D341Med (cell line): ENCODE measurements at places on chromosomes 3 and 15.

DNA sequence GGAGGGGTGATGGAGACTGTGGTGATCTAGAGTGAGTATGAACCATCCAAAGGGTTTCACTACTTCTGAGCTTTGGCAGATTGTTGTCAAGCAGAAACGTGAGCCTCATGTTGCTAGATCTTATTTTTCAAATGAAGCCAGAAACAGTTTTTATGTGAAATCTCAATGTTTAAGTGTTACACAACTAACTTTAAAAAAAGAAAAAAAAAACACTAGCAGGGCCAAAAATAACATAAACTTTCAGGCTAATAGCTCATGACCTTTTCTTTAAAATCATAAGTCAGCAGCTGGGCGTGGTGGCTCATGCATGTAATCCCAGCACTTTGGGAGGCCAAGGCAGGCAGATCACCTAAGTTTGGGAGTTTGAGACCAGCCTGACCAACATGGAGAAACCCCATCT lies 2.1 kb upstream of the HTR3D start:
- DNase-seq = no peak

- peak; percentile 57 for DNase-seq
These were observed 27.0 kb upstream of the POLG start for GRCh38 chr15:89361451-89362202.

DNA sequence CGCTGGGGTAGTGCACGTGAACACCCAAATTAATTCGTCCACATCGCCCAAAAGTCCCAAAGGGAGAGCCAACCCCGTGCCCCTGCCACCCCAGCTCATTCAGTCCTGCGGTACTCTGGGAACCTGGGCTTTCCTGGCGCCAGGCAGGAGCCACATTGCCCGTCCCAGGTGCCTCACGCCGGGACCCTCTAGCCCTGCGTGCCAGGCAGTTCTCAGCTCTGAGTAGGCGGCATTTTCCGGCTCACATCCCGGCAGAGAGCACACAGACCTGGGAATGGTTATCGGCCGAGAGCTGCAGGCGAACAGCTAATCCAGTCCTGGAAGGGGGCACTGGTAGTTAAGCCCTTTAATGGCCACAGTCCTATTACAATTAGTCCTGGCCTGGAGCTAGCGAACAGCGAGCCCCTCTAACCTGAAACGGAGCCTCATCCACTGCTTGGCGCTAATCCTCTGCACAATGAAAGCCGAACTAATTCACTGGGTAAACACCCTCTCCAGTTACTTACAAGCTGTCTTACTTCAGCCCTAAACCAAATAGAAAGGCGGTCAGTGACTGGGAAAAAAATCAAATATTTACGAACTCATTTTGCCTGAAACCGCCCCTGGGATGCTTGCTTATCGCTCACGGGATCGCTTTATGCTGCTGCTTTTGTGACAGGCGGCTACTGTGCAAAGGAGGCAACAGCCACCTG lies 254.6 kb upstream of the SOX14 start:
- DNase-seq = no peak

GRCh38 chr3:164209363-164209762 lies 868.9 kb downstream of the SI start:
- no peak for DNase-seq

- DNase-seq = no peak
These were observed 60.3 kb downstream of the NOX5 start for GRCh38 chr15:69074843-69075224.

DNA sequence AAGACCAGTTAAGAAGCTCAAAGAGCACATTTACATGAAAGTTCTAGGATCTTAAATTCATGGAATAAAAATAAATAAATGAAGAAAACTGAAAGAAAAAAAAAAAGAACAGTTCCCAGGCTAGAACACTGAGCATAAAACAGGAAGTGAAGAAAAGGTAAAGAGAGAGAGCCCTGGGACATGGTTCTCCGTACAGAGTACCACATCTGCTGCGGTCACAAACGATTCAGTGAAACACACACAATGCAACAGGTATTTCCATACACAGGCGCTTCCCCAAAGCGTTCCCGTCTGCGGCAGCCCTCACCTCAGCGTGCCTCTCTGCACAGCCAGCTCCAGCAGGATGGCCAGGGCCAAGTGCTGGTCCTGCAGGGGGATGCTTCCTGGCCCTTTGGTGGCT lies 49.4 kb downstream of the HERC2 start:
- no peak for DNase-seq

DNA sequence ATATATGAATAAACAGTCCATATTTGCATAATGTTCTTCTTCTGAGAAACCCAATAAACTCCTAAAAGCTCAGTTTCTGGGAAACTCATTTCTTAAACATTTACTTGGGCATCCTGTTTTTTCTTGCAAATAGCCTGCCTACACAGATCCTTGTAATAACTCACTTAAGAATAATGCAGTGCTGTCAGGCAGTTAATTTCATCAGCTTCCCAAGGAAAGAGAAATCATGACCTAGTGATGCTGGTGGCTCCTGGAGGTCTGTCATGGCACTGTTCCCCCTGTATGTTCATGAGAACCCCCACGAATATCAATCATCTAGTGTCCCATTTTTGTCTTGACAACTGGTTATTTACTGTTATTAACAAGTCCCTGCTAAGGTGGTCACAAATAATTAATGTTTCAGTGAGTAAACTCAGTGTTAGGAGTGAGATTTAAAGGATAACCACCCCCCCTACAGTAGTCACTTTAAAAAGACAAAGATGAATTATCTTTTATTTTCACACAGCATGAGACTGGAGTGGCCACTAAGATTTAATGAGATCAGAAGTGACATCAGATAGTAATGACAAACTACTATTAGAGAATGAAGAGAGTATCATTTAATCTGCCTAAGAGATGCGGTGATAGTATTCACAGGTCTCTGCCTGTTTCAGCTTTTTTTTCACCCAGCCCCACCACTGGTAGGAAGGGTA lies 279.5 kb upstream of the NECTIN3 start:
- DNase-seq = no peak

DNA sequence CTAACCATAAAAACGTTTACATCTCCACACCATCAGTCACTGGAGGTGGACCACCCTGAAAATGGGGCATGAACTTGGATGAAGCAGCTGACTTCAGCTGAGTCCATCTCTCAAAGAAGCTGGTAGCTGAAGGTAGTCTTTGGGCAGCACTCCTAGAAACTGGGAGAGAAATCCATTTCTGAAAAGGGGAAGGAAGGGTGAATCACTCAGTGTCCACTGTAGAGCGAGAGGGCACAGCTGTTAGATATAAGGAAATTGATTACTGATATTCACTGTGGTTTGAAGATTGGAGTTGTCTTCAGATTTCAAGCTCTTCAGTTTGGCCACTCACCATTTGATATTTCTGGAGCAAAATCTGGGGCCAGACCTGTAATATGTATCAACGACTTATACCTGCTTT lies 499.0 kb upstream of the UBE2E2 start:
- DNase-seq = no peak

DNA sequence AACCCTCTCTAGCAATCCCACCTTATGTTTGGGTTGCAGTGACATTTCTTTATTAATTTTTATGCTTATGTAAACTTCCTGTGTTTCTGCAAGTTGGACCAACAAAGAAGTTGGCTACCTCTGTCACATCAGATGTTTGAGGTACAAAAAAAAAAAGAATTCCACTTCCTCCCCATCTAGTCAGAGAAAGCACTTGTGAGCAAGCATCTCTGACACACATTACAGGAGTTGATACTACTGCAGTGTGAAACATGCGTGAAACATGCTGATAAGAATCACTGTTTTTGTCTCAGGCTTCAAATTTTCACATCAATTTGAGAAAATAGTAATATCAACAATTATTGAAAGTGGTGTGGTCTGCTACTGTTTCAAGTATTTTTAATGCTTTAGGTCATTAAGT lies 1.3 kb downstream of the SCAANT1 start:
- DNase-seq = no peak

- no peak for DNase-seq
These were observed 222.5 kb downstream of the SQOR start for GRCh38 chr15:45857291-45857690.

GRCh38 chr3:127210654-127210943 lies 17.7 kb downstream of the PRR23E start:
- DNase-seq = peak; percentile 6

GRCh38 chr3:36989005-36989404 lies 3.9 kb downstream of the EPM2AIP1 start:
- no peak for DNase-seq

- peak; percentile 63 for DNase-seq
These were observed 717 bp downstream of the PXK start for GRCh38 chr3:58333206-58334012.

- peak; percentile 53 for DNase-seq
These were observed 36.2 kb upstream of the COL6A6 start for GRCh38 chr3:130480736-130481135.

GRCh38 chr15:73367624-73368300 lies 996 bp downstream of the HCN4 start:
- DNase-seq = peak; percentile 62

DNA sequence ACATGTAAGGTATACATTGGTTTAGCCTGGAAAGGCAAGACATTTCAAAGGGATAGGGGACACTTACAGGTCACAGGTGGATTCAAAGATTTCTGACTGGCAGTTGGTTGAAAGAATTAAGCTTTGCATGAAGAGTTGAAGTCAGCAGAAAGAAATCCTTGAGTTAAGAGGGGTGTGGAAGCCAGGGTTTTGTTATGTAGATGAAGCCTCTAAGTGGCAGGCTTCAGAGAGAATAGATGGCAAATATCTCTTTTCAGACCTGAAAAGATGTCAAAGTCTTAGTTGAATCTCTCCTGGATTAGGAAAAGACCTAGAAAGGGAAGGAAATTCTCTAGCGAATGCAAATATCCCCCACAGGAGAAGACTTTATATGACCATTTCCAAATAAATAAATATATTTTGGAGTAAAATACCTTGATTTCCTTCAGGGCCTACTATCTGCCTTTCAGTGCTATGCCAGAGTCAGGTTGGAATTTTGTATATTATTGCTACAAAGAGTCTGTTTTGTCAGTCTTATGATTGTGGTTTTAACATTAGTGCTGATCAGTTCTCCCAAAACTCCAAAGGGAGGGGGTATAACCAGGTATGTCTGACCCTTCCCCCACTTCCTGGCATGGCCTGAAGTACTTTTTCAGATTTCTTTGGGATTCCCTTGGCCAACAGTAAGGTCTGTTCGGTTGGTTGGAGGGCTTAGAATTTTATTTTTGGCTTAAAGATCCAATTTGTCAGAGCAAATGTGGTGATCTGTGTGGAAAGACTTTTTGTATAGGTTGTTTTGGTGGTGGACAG lies 286.4 kb downstream of the LRTM1 start:
- no peak for DNase-seq

- no peak for DNase-seq
These were observed 47.1 kb downstream of the FAH start for GRCh38 chr15:80199869-80200268.

GRCh38 chr15:74216949-74217348 lies 14.4 kb upstream of the STRA6 start:
- no peak for DNase-seq

- DNase-seq = peak; percentile 84
These were observed 1.9 kb upstream of the VWA5B2 start for GRCh38 chr3:184227481-184227935.

DNA sequence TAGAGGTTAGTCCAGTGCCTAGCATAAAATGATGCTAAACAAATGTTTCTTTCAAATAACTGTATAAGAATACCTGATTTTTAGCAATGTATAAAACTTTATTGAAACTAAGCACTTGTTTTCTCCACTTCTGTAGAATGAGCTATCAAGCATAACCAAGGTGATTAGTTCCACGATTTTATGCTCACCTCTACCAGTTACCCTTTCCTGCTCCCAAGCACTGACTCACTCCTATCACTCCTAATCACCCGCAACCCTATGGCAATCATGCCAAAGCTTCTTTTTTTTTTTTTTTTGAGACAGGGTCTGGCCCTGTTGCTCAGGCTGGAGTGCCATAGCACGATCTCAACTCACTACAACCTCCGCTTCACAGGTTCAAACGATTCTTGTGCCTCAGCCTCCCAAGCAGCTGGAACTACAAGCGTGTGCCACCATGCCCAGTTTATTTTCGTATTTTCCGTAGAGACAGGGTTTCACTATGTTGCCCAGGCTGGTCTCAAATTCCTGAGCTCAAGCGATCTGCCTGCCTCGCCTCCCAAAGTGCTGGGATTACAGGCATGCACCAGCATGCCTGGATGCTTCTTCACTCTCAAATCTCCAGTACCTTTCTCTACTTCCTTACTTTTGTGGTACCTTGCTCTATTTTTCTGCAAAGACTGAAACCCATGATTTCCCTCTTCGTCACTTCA lies 3.9 kb downstream of the HSPBAP1 start:
- no peak for DNase-seq

DNA sequence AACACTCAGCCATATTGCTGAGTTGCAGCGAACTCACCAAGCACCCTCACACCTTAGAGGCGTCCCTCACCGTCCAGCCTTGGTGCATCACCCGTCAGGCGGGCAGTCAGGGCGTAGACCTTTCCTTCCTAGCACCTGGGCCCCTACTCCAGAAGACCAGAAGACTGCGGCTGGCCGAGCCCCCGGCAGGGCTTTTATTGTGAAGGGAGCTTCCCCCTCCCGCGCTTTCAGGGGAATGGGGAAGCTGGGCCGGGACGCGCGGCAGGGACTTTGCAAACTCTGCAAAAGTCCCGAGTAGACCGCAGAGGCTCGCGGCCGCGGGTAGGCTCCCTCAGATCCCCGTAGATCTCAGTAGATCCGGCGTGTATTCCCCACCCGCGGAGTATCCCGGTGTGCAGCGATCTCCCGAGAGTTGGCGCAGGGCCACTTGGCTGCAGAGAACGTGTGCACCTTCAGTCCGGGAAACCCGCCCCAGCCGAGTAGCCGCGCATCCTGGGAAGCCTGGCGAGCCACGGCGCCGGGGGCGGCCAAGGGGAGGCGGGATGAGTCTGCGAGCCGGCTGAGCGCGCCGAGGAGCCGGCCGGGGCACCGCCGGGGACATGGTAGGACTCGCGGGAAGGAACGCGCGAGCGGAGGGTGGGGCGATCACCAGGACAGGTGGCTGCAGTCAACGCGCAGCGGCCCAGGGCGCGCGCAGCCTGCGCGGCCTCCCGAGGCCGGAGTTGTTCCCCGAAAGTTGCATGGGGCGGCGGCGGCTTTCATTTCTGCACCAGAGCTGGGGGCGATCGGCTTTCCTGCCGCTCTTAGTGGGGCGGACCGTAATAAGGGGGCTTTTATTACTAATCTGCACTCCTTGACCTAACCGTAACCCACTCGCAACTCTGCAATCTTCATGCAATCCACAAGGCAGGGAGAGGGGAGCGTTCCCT lies at the start of gene GASK1A:
Gene GASK1A, plus strand, starts transcription at position 268 of the 929 bp plus-strand sequence. Its CDS starts 332 bp downstream, at position 600.
- DNase-seq = peak; percentile 68

GRCh38 chr3:105790534-105790933 lies 78.3 kb downstream of the CBLB start:
- no peak for DNase-seq

DNA sequence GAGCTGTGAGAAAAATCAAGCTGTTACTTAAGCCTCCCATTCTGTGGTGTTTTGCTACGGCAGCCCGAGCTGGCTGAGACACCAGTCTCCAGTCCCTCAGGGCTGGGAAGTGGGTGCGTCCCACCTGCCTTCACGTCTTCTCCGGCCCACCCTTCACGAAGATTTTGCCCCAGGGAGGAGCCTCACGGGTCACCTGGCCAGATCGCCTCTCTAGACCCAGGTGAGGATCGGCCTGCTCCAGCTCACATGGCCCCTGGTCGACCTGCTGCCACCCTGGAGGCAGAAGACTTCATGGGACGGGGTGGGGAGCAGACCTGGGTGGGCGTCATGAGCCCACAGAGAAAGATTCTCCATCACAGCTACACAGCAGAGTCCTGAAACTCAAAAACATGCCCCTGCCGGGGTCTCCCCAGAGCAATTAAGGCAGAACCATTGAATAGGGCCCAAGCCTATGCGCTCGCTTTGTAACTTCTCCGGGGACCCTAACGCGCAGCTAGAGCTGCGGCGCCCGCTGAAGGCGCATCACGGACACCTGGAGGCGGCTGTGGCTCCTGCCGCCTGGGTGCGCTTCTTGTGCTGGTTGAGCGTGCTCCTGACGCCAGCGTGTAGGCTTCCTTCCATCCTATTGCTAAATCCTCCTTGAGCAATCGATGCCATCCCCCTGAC lies 92.6 kb upstream of the ALDH1A3 start:
- peak; percentile 8 for DNase-seq
